ENCODE measurements at places on chromosomes 1 and 21.

DNA sequence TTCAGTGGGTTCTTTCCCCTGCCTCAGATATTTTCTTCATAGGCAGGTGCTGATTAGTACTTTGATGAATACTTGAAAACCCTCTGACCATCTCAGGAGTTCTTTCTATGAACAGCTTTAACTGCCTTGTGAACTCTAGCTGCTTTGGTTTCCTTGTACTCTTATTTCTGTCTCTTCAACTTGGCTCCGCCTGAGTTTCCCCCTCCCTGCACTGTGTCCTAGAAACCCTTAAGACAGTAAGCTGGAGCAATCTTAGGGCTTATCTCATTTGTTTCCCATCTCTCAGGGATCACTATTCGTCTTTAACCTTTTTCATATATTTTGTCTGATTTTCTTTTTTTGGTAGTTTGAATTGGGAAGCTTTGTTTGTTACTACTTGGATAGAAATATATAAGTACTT, 99.1 kb downstream of the PKN2 start:
- no peak for DNase-seq

- no peak for DNase-seq
Measured at GRCh38 chr1:16440131-16440469, 424 bp upstream of the NECAP2 start.

- DNase-seq = no peak
Measured at GRCh38 chr1:151849126-151849525, 4.4 kb downstream of the THEM5 start.

DNA sequence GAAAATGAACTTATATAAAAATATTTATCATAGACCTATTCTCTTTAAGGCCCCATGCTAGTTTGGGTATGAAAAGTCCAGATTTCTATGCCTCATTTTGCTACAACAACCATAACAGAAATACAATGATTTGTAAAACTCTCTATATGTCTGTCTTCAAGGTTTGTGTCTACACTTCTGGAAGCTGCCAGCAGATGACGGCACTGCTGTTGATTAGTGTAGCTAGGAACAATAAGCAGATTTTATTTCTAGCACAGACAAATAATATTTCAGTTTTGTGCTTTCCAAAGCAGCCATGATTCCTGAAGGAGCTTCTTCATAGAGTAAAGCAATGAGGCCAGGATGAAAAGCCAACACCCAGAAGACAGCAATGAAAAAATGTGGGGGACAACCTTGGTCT, 779.6 kb upstream of the ADGRL2 start:
- DNase-seq = no peak

DNA sequence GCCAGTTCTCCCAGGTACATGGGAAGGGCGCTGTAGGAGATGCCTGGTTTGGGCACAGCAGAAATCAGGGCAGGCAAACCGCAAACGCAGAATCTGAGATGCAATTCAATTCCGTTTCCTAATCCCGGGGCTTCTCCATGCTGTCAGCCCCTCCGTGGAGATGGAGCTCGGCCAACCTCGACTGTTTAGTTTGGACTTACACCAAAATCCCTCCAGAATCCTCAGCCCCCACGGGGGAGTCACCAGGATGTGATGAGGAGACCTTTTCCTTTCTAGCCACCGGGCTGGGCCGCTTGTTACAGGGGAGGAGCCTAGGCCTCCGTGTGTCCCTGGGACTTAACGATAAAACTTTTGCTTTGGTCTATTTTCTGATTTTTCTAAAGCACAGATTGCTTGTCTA, 7.9 kb downstream of the SLC2A7 start:
- DNase-seq = no peak

- peak; percentile 28 for DNase-seq
Measured at GRCh38 chr1:19811206-19811851, 3.8 kb downstream of the RNF186 start.

- no peak for DNase-seq
Measured at GRCh38 chr1:7457811-7458210, 313.3 kb upstream of the VAMP3 start.

- DNase-seq = no peak
Measured at GRCh38 chr21:25929856-25930520, 195.2 kb downstream of the GABPA start.

- no peak for DNase-seq
Measured at GRCh38 chr1:42743317-42744147, 3.5 kb upstream of the CLDN19 start.

- DNase-seq = no peak
Measured at GRCh38 chr1:117828201-117828600, 101.2 kb downstream of the GDAP2 start.

GRCh38 chr1:230643908-230644307, 1.6 kb downstream of the COG2 start:
- DNase-seq = no peak

DNA sequence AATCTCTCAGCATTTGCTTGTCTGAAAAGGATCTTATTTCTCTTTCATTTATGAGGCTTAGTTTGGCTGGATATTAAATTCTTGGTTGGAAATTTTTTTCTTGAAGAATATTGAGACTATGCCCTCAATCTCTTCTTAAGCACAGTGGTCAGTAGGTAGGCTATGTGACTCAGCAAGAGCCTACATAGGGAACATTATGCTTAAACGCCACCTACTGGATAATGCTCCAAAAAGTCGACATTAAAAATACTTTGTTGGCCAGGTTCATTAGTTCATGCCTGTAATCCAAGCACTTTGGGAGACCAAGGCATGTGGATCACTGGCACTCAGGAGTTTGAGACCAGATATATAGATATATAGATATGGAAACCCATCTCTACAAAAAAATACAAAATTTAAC, 678.0 kb upstream of the USP24 start:
- DNase-seq = no peak

DNA sequence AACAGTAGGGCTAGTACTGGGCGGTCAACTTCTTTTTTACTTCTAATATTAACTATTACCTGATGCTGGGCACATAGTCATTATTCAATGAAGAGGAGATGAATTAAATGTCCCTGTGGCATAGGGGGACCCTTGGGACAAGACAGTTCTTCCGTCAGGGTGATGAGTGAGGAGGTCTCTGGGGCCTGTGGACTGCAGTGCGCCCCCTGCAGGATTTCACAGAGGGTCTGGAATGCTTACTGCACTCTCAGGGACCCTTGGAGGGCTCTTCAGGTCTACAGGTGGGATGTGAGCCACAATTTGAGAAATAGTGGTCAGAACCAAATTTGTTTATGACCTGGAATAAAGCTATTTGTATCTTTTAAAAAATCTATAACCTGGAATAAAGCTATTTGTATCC, 149.4 kb downstream of the FAM78B start:
- no peak for DNase-seq

GRCh38 chr21:45965084-45965809, 16.3 kb upstream of the COL6A1 start:
- no peak for DNase-seq

GRCh38 chr1:192539297-192540092, 36.1 kb upstream of the RGS1 start:
- DNase-seq = no peak

- no peak for DNase-seq
Measured at GRCh38 chr1:182495002-182495401, 45.1 kb downstream of the RGSL1 start.

DNA sequence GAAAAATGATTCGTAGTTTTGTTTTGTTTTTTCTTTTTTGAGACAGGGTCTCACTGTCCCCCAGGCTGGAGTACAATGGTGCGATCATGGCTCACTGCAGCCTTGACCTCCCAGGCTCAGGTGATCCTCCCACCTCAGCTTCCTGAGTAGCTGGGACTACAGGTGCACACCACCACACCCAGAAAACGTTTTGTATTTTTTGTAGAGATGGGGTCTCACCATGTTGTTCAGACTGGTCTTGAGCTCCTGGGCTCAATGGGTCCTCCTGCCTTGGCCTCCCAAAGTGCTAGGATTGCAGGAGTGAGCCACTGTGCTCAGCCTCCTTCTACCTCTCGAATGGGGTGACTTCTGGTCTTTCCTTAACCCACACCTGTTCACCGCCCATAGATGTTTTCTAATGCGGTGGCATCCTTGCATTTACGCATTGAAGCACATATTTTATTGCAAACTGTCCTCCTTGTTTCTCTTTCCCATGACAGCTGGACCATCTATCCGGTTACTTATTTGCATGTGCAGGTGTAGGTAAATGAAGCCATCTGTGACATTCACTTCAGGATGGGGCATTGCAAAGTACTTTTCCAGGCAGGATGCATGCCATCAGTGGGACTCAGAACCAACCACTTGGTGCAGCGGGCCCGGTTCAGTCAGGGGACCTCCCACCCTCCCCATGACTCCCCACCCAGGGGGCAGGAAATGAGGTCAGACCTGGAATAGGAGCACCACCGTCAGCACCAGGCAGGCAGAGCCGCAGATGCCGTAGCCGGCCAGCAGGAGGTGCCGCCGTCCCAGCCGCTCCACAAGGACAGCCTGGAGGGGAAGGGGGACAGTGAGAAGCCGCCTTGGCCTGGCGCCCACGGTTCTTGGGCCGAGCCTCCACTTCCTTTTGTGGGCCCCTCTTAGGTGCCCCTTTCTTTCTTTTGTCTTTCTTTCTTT, 16.5 kb downstream of the SLC2A7 start:
- no peak for DNase-seq

- DNase-seq = no peak
Measured at GRCh38 chr1:94721240-94721639, 98.9 kb upstream of the SLC44A3 start.

- DNase-seq = no peak
Measured at GRCh38 chr1:154327466-154328317, 2.4 kb downstream of the ATP8B2 start.

DNA sequence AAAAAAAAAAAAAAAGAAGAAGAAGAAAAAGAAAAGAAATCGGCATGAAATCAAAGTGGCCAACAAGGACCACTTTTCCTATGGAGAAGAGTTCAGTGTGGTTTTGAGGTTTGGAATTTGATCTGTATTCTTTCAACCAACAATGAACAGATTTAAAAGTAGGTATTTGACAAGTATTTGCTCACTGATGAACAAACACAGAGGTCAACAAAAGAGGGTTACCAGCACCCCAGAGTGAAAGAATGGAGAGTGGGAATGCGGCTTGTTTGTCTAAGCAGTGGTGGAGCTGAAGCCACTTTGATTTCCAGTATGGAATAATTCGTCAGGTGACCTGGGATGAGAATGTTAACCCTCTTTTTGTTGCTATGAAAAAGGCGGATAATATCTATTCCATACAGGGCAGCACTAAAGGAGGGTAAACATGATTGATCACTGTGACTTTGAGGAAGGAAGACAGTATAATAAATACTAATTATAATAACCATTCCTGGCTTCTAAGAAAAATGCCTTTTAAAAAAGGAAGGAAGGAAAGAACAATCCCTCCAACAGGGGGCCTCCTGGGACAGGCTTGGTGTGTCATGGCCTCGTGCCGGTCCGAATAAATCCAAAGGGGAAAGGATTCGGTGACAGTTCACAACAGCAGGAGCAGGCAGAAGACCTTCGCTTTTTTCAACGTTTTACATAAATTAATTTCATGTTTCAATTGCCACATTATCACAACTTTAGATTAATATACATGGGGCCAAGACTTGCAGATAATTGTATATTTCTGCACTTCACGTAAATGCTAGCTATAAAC, 37.2 kb upstream of the SIM2 start:
- DNase-seq = no peak
